ENCODE measurements at places on chromosomes 11 and 22. TPM values are rescaled to one million over a fixed set of nuclear protein-coding genes. Genes with fewer than 3 reads are reported as not detected.

DNA sequence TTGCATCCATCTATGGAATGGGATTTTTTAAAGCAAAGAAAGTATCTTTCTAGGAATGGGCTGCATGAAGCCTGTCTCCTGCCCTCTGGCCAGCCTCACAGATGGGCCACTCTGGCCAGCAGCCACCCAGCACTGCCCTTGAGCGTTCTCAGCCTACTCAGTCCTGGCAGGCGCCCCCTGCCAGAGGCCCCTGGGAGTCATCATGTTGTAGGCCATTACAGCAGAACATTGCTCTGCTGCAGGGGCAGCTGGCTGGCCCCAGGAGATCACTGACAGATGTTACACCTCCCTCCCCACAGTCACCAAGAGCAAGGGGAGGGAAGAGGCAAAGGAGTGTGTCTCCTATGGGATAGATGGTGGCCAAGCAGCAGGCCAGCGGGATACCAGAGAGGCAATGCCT lies 363.7 kb downstream of the NXPE2 start:
- DNase-seq: no peak

DNA sequence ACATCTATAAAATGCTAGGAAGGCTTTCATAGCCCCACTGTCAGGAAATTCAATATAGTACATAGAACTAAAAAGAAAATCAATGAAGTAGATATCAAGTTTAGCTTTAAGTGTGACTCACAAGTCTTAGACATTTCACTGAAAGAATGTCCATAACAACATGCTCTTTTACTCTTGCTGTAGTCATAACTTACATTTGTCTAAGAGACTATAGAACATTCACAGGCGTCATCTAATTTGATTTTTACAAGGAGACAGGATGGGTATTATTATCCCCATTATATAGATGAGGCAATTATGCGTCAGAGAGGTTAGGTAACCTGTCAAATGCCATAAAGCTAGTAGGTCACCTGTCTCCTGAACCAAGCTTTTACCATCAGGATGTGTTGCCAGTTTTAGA lies 36.9 kb downstream of the BDNF start:
- DNase-seq: no peak

DNA sequence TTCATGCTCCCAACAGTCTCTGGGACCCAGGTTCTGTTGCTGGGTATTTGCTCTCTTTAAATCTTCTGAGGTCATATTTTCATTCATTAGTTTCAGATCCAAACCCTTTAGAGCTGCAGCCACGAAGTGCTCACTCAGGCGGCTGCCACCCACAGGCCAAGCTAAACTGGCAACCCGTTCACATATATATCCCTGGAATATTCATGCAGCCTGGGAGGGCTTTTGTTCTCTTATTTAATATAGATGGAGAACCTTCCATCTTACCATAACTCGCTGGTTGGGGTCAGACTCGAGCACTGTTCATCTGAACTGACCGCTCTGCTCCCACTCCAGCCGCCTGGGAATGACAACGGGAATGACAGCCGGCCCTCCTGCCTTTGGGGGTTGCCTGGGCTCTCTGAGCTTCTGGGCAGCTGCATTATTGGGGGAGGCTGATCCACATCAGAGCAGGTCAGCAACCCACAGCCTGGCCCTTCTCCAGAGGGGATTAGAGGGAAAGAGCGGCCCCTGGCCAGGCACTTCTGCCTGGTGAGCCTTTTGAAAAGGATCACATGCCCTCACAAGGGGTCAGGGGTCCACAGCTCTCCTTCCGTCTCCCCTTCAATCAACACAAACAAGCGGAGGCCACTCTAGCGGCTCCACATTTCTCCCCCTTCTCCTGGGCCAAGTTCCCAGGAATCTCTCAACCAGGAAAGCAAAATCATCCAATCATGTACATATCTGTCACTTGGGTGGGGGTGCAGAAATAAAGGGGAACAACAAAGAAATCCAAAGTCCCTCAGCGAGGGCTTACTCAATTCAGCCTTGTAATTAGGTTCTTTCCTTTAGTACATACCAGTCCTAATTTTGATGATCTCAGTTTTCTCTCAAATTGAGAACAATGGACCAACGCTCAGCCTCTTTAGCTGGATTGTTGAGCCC lies 11.8 kb downstream of the TMEM184B start:
- no peak for DNase-seq

- DNase-seq: peak; percentile 72
Observed at GRCh38 chr11:45658292-45658991, 7.0 kb downstream of the CHST1 start.

GRCh38 chr11:93234602-93235207 lies 36.9 kb upstream of the SLC36A4 start:
- DNase-seq: peak; percentile 90

- DNase-seq: no peak
Observed at GRCh38 chr11:11605181-11605580, 16.6 kb downstream of the GALNT18 start.

DNA sequence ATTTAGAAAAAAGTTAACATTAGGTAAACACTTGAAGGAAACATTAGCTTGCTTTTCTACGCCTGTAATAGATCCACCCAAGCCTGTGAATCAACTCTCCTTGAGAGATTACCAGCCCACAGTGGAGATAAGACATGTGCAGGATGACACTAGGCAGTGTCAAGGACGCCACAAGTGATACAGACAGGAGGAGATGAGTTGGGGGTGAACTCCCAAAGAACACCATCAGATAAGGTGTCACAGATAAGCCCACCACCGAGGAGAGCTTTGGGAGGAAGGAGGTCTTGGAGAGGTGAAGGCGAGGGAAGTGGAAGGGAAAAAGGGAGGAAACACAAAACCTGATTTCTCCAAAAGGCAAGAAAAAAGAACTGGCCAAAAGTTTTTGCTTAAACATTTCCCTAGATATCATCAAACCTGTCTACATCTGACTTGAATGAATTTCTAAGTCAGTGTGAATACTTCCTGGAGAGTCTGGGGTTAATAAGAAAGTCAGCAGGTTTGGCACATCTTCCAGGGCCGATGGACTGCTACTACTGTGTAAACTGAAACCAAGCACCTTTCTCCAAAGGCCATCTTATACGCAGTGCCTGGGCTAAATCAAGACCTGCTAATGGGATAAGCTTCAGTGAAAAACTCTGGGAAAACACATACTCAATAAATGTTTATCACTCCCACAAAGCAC lies 15.5 kb downstream of the CLTCL1 start:
- DNase-seq: no peak

GRCh38 chr22:23092217-23092955 lies 22.1 kb downstream of the GNAZ start:
- DNase-seq: no peak

DNA sequence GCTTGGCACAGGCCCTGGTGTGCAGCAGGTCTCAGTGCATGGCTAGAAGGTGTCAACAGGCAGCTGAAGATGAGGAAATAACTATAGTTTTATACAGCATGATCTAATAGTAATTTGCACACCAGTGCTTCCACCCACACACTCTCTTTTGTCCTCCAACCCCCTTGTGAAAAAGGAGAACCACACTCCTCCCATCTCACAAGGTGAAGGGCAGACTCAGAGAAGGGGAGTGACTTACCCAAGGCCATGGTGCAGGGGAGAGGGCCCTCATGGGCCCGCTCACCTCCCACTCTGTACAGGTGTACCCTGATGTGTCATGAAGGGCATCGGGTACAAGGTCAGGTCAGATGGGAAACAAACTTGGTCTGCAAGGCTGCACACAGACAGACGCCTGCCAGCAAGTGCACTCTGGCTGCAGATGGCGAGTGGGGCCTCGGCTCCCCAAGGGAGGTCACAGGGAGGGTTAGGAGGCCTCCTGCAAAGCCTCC lies 53.4 kb downstream of the DGCR2 start:
- DNase-seq: no peak

DNA sequence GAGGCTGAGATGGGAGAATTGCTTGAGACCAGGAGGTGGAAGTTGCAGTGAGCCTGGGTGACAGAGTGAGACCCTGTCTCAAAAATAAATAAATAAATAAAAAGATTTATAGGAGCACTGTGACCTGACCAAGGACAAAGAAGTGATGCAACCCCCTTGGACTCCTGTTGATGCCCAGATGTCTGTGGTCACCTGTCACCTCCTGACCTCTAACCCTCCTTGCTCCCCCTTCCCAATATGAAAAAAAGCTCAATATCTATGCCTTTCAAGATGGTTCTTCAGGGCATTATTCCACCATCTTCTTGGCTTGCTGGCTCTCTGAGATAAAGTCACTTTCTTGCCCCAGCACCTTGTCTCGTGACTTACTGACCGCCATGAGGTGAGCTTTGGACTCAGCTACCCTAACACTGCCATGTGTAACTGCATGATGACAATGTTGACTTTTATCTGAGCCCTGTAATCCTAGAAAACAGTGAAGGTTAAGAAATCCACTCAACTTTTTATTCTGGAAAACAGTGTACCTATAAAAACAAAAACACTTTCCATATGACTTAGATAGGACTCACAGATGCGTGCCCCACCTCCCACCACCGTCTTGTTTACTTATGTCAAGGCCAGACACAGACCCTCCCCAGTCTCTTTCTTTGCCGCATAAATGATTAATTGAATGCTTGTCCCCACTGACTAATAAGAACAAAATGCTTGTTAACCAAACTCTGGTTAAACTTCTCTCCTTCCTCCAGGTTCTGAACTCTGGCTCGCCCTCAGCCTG lies 360.5 kb downstream of the BUD13 start:
- DNase-seq: peak; percentile 64

- no peak for DNase-seq
Observed at GRCh38 chr11:79078999-79079398, 361.8 kb downstream of the TENM4 start.

DNA sequence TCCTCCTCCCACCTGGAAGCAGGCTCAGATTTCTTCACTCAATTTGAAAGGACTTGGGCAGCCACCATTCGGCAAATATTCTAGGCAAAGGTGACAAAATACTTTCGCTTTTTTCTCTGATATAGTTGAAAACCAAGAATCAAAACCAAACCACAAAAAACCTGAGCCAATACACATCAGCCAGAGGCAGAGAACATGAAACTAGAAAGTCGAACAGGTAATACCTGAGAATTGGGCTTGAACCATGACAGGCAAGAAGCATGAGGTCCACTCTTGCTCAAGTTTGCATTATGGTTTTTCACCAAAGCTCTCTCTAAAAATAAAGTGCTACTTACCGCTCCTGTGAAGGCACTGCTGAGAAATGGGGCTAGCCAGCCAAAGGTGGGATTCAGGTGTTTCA lies 26.2 kb upstream of the LDLRAD3 start:
- no peak for DNase-seq

DNA sequence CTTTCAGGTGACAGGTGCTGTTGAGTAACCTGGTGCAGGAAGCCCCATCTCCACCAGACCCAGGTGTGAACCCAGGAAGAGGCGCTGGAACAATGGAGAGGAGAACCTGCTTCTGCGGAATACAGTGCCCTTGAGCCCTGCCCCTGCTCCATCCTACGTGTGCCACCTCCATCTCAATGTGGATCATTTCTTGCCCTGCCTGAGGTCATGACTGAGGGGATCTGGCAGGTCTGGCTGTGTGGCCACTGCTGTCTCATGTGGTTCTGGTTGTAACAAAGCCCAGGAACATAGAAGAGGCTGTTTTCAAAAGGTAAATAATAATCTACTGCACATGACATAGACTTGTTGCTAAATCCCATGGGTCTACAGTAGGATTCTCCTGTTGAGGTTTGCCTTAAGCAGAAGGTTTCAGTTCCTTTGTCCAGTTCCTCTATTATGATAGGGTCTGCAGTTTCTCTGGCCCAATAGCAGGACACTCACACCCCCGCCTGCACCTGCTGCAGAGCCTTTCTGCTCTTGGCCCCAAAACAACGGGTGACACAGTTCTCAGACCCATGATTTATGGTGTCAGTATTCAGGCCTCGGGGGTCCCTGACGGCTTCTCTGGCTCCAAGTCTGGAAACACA lies 113.5 kb upstream of the IGLL5 start:
- no peak for DNase-seq

- no peak for DNase-seq
Observed at GRCh38 chr11:72236083-72236697, 7.8 kb downstream of the PHOX2A start.

- no peak for DNase-seq
Observed at GRCh38 chr11:72037554-72038311, 39.0 kb downstream of the IL18BP start.

DNA sequence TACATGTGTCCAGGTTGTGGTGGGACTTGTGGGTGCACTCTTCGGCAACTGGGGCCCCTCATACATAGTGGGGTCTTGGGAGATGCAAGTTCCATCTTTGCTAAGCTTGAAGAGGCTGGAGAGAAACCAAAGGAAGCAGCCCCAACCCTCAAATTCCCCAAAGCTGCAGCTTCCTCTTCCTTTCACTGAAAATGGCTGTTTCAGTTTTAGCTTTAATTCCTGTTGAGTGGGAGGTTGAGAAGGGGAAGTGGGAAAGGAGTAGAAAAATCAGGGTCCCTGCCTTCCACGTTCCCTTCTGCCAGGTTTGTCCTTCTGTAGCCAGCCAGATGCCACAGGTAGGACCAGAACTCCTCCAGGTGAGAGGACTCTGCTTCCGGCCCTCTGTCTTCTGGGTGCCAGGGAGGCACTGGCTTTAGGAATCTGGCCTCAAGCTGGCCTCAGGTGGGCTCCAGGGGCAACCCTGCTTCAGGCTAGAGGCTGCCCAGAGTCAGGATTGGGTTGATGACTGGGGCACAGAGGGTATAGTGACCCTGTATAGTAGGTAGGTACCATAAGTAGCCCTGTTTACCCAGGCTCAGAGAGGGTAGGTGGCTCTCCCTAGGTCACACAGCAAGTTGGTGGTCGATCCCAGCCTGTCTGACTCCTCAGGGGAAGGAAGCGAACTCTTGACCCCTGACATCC lies 16.2 kb downstream of the P2RY6 start:
- no peak for DNase-seq

DNA sequence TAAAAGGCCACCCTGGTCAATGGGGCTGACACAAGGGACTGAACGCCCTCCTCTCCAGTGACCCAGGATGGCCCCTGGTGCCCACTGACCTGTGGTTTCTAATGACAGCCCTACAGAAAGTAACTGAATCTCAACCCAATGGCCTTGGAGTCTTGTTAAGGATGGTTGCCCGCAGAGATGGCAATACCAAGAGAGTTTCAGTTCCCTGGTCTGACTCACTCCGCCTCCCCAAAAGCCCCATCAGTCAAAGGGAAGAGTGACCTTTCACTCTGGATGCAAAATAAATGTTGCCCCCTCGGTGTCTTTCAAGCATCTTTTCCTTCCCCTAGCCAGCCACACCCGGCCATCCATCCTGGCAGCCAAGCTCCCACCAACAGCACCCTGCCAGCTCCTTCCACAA lies 57.7 kb upstream of the ISX start:
- DNase-seq: no peak

Gene OR8A1
- not detected for total RNA-seq

Gene BTBD18
- total RNA-seq: not detected

Gene APOL1
- total RNA-seq: 6.2 TPM

Gene MFNG
- total RNA-seq: 3.3 TPM

Gene SYT7
- total RNA-seq: 15.5 TPM

Gene TEAD1
- total RNA-seq: 87.2 TPM

Gene CHRM1
- not detected for total RNA-seq

Gene CATSPER1
- not detected for total RNA-seq

Gene IRF7
- 9.3 TPM for total RNA-seq

Gene HTR3A
- total RNA-seq: not detected

Gene MUC6
- not detected for total RNA-seq

Data from hepatocyte (in vitro differentiated cells).